ENCODE measurements at places on chromosomes 4 and X. TPM values are rescaled to one million over a fixed set of nuclear protein-coding genes. Genes with fewer than 3 reads are reported as not detected.
A peak's percentile ranks its signal among the peaks of the same experiment; 100 is the strongest.

The FAM47A gene
- total RNA-seq = not detected

The CCNA2 gene
- 82.2 TPM for total RNA-seq

The PPEF2 gene
- total RNA-seq = not detected

The PWWP3B gene
- 0.93 TPM for total RNA-seq

The MAGEA10 gene
- total RNA-seq = not detected

The TRIM61 gene
- total RNA-seq = 3.3 TPM

The ADH1A gene
- total RNA-seq = not detected

The FTSJ1 gene
- total RNA-seq = 46.0 TPM

The SMPX gene
- total RNA-seq = 0.31 TPM

The RIBC1 gene
- total RNA-seq = 2.3 TPM

- DNase-seq = no peak
- no peak overlapping the region for H3K4me3 ChIP-seq
- no peaks in the 10 kb centered on the region for H3K4me1 ChIP-seq
- H3K27ac ChIP-seq = no peak overlapping the region
- H3K27me3 ChIP-seq = no peaks in the 10 kb centered on the region
Observed at GRCh38 chr4:3791256-3791655, 25.1 kb downstream of the ADRA2C start.

DNA sequence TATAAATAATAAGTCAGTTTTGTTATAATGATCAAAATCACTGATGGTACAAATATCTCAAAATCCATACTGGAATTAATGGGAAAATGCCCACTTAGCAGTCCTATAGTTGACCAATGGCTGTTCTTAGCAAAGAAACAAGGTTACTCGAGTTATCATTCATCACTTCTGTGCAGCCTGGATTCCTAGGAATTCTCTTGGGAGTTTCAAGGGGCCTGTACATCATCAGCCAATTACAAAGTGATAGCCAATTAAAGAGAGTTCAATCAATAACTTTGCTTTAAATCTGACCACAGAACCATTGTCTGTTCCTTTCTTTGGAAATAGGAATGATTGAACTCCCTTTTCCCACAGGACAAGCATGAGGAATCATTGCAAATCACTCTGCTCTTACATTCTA is 205.5 kb downstream of the PCDH19 start:
- H3K27me3 ChIP-seq = no peaks in the 10 kb centered on the region
- DNase-seq = no peak
- no peaks in the 10 kb centered on the region for H3K4me1 ChIP-seq

- H3K27ac ChIP-seq = no peak overlapping the region
- no peak for DNase-seq
- no peaks in the 10 kb centered on the region for H3K27me3 ChIP-seq
- peaks cover 13% of the 10 kb centered on the region for H3K4me1 ChIP-seq
- no peak overlapping the region for H3K4me3 ChIP-seq
Observed at GRCh38 chr4:123597586-123597985, 201.0 kb downstream of the SPRY1 start.

DNA sequence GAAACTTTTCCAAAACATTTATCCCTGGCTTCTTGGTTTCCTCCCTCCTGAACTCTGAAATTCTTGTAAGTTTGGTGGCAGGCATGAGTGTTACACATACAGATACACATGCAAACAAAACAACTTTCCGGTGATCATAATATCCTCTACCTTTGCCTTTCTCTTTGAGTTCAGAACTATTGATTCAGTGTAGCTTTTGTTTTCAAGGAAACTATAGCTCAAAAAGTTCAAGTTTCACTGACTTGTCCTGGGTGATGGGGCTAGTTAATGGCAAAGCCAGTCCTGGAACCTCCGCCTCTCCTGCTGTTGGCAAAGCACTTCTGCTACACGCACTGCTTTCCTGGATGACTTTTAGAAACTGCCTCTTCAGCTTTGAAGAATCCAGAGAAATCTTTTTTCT is 177.3 kb upstream of the FAT1 start:
- no peaks in the 10 kb centered on the region for H3K27me3 ChIP-seq
- no peak for DNase-seq
- no peak overlapping the region for H3K4me3 ChIP-seq
- H3K27ac ChIP-seq = no peak overlapping the region
- no peaks in the 10 kb centered on the region for H3K36me3 ChIP-seq

DNA sequence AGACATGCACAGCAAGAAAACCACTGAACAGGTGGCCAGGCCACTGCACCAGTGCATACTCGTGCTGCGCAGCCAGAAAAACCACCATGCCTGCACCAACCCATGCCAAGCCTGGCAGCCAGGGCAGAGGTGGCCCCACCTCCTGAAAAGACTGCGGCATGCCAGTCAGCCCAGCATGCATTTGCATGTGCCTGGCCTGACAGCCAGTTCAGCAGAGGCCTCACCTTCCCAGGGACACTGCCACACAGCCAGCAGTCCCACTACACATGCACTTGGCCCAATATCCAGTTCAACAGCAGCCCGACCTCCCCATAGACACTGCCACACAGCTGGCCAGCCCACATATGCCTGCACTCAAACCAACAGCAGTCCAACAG is 43.5 kb upstream of the DDX60 start:
- H3K4me1 ChIP-seq = no peaks in the 10 kb centered on the region
- H3K4me3 ChIP-seq = no peak overlapping the region
- DNase-seq = no peak
- H3K27ac ChIP-seq = no peak overlapping the region
- H3K27me3 ChIP-seq = no peaks in the 10 kb centered on the region
- no peaks in the 10 kb centered on the region for H3K36me3 ChIP-seq

DNA sequence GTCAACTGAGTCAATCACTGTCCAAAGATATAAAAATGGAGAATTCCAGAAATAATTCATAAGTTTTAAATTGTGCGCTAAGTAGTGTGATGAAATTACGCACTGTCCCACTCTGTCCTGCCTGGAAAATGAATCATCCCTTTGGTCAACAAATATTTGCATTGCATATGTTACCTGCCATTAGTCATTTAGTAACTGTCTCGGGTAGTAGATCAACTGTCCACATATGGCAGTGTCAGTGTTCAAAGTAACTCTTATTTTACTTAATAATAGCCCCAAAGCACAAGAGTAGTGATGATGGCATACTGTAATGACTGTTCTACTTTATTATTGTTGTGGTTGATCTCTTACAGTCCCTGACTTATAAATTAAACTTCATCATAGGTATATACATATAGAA is 3.4 kb downstream of the YTHDC1 start:
- H3K27ac ChIP-seq = no peak overlapping the region
- H3K4me1 ChIP-seq = peaks cover 5% of the 10 kb centered on the region
- peaks cover 41% of the 10 kb centered on the region for H3K36me3 ChIP-seq
- H3K4me3 ChIP-seq = peak overlapping the region; percentile 95
- H3K27me3 ChIP-seq = no peaks in the 10 kb centered on the region

GRCh38 chr4:6813725-6814124 is 31.2 kb downstream of the KIAA0232 start:
- no peak overlapping the region for H3K27ac ChIP-seq
- peaks cover 30% of the 10 kb centered on the region for H3K36me3 ChIP-seq
- no peaks in the 10 kb centered on the region for H3K4me1 ChIP-seq
- no peaks in the 10 kb centered on the region for H3K27me3 ChIP-seq
- H3K4me3 ChIP-seq = no peak overlapping the region

GRCh38 chrX:96770315-96770714 is 85.7 kb downstream of the DIAPH2 start:
- DNase-seq = no peak
- H3K4me3 ChIP-seq = no peak overlapping the region
- no peaks in the 10 kb centered on the region for H3K36me3 ChIP-seq
- no peaks in the 10 kb centered on the region for H3K4me1 ChIP-seq

GRCh38 chr4:110663738-110664444 is 41.0 kb upstream of the PITX2 start:
- no peak for DNase-seq
- H3K27me3 ChIP-seq = no peaks in the 10 kb centered on the region
- no peak overlapping the region for H3K27ac ChIP-seq

- DNase-seq = no peak
- no peak overlapping the region for H3K4me3 ChIP-seq
- H3K27me3 ChIP-seq = no peaks in the 10 kb centered on the region
Observed at GRCh38 chr4:44931720-44932119, 205.4 kb upstream of the GNPDA2 start.

DNA sequence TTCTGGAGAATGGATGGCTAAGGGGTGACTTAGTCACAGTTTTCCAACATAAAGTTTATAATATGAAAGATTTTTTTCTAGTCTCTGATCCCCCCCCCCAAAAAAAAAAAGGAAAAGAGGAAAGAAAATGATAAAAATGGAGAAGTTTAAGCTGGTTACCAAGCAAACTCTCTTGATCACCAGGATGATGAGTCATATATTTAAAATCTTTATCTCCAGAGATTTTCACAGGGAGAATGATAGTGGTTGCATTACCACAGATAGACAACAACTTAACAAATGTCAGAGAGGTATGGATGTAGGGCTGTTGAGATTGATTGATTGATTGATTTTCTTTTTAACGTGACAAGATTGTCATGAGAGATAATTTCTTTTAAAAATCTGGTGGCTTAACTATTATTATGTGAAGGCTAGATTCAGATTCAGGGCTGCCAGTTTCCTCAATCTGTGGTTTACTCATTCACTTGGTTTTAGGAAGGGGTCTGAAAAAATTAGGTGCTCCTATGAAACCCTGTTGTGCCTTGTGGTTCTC is 13.3 kb upstream of the TEX13C start:
- H3K27me3 ChIP-seq = no peaks in the 10 kb centered on the region
- no peak for DNase-seq
- H3K27ac ChIP-seq = no peak overlapping the region
- H3K36me3 ChIP-seq = no peaks in the 10 kb centered on the region
- no peak overlapping the region for H3K4me3 ChIP-seq

DNA sequence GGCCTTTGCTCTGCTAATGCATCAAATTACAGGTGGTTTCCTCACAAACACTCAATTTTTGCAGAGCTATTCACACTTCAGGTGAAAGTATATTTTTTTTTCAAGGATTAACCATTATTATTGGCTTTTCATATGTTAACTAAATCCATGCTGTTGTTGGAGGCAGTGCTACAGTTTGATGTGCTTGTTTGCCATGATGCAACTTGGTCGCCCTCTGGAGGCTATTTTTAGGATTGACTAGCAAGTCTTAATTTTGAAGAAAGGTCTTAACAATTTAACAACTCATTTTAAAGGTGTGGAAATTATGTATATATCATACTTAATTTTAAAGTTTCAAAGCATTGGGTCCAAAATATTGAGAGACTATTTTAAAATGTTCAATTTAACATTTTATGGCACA is 168.8 kb upstream of the FAM47A start:
- H3K36me3 ChIP-seq = no peaks in the 10 kb centered on the region
- no peak overlapping the region for H3K4me3 ChIP-seq
- H3K27ac ChIP-seq = no peak overlapping the region
- no peaks in the 10 kb centered on the region for H3K27me3 ChIP-seq
- H3K4me1 ChIP-seq = no peaks in the 10 kb centered on the region

DNA sequence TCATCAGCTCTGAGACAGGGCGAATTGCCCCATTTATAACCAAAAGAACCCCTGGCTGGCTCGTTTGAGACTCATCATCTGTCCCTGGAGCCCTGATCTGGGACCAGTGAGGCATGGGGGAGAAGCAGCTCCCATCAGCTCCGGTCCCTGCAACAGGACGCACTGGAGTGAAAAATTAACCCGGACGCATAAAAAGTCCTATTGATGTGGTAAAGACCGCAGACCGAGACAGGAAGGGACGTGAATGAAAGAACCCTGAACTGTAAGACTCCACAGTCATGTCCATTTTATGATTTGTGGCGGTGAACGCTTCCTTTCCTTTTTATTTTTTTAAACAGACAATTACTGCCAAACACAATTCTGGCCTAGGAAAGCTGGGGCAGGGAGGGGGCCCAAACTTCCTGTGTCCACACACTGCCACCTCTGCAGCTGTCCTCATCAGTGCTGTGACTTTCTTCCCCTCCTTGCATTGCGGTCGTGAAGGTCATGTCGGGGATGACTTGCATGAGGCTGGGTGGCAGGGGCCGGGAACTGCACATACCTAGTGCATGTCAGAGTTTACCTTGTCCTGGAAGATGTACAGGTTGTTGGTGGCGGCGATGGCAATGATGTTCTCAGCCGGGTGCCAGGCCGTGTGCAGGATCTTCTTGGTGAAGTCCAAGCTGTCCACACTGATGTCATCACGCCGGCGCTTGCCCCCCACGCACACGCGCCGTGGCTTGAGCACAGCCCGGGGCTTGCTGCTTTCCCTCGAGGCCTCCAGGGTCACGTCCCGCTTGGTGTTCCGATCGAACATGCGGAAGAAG is 53.3 kb downstream of the WFS1 start:
- H3K4me1 ChIP-seq = no peaks in the 10 kb centered on the region
- DNase-seq = no peak
- H3K4me3 ChIP-seq = no peak overlapping the region
- H3K27me3 ChIP-seq = no peaks in the 10 kb centered on the region
- H3K36me3 ChIP-seq = no peaks in the 10 kb centered on the region

DNA sequence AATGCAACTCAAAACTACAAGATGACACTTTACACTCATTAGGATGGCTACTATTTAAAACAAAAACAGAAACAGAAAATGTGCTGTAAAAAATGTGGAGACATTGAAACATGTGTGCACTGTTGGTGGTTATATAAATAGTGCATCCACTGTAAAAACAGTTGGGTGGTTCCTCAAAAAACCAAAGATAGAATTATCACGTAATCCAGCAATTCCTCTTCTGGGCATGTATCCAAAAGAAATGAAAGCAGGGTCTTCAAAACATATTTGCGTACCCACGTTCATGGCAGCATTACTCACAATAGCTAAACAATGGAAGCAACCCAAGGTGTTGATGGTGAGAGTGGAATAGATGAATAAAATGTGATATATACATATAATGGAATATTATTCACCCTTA is 967.2 kb downstream of the TRAM1L1 start:
- no peak for DNase-seq
- no peak overlapping the region for H3K27ac ChIP-seq
- H3K4me1 ChIP-seq = no peaks in the 10 kb centered on the region
- H3K36me3 ChIP-seq = no peaks in the 10 kb centered on the region
- no peaks in the 10 kb centered on the region for H3K27me3 ChIP-seq

GRCh38 chr4:115334736-115335411 is 221.5 kb upstream of the NDST4 start:
- H3K4me1 ChIP-seq = no peaks in the 10 kb centered on the region
- H3K27ac ChIP-seq = no peak overlapping the region
- no peaks in the 10 kb centered on the region for H3K36me3 ChIP-seq
- H3K4me3 ChIP-seq = no peak overlapping the region
- H3K27me3 ChIP-seq = no peaks in the 10 kb centered on the region

GRCh38 chr4:35506161-35506560 is 738.2 kb downstream of the ARAP2 start:
- no peaks in the 10 kb centered on the region for H3K36me3 ChIP-seq
- no peak overlapping the region for H3K4me3 ChIP-seq
- H3K27ac ChIP-seq = no peak overlapping the region

DNA sequence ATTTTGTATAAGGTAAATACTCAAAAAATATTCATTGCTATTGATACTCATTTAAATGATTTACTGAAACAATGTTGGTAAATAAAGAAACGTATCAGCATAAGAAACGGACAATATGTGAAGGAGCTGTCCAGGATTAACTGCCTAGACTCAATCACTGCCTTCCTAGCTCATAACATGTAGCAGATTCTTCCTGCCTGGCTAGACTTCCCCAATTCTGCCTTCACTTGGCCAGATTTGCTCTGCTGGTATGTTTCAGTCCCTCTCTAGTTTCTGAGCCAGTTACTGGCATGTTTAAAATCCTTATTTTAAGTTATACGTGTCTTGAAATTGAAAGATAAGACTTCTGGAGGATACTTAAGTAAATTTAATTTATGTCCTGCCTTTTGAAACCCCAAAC is 740.3 kb downstream of the CENPC start:
- H3K27ac ChIP-seq = no peak overlapping the region
- H3K4me1 ChIP-seq = no peaks in the 10 kb centered on the region
- H3K27me3 ChIP-seq = no peaks in the 10 kb centered on the region
- H3K4me3 ChIP-seq = no peak overlapping the region
- no peaks in the 10 kb centered on the region for H3K36me3 ChIP-seq
- DNase-seq = no peak

All from endodermal cell (in vitro differentiated cells).